ENCODE measurements at places on chromosomes 16 and 17. TPM values are rescaled to one million over a fixed set of nuclear protein-coding genes. Genes with fewer than 3 reads are reported as not detected.

The SLFN12L gene
- 6.3 TPM for total RNA-seq

The C16orf92 gene
- total RNA-seq, result not detected

The AOC2 gene
- 1.8 TPM for total RNA-seq

The HOXB9 gene
- 0.33 TPM for total RNA-seq
